ENCODE measurements at places on chromosomes 2 and 18.

GRCh38 chr2:111106706-111107105, 14.0 kb upstream of the BCL2L11 start:
- DNase-seq: no peak

- DNase-seq: no peak
These were observed 163.7 kb upstream of the PXDN start for GRCh38 chr2:1907849-1908533.

- no peak for DNase-seq
These were observed 86.5 kb upstream of the DTNA start for GRCh38 chr18:34623557-34623956.

DNA sequence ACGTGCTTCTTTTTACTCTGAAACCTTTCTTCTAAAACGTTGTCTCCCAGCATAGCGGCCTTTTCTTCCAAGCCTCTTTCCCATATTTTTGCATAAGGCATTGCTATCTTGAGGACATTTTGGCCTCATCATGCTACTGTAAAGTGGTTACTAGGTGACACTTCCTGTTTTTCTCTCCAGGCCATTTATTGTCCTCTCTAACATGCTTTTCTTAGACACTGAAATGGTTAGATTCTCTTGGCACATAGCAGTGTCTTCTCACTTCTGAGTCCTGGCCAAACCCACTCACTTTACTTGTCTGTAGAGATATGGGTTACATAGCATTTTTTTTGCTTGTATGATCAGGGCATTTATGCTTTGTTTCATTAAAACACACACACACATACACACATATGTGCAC, 50.1 kb upstream of the KCNH7 start:
- no peak for DNase-seq

GRCh38 chr18:9905401-9905922, 8.4 kb upstream of the VAPA start:
- no peak for DNase-seq

GRCh38 chr2:105843476-105844374, 99.0 kb downstream of the NCK2 start:
- DNase-seq: no peak

DNA sequence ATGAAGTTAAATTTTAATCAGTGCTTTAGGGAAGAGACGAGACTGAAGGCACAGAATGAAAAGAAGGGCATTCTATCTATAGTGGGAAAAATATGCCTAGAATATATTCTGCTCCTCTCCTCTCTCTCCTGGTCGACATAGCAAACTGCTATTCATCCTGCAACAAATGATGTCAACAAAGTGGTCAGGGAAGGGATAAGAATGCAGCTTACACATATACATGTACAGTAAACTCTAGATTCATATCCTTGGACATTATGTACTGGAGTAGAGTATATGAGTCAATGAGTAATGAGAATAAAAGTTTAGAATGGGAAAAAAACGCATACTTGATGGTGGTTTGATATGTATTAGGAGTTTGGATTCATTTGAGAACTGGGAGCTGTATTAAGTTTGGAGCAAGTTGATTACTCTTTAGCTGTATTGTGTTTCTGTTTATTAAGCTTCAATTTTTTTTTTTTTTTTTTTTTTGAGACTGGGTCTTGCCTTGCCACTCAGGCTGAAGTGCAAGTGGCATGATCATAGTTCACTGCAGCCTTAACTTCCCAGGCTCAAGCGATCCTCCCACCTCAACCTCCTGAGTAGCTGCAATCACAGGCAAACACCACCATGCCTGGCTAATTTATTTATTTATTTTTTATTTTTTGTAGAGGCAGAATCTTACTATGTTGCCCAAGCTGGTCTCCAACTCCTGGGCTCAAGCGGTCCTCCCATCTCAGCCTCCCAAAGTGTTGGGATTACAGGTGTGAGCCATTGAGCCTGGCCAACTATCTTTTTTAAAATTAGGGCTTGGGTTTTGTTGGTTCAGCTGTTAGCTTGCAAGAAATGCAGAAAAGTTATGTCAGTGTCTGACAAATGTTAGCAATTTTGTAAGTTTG, 53.8 kb downstream of the STAT1 start:
- no peak for DNase-seq

DNA sequence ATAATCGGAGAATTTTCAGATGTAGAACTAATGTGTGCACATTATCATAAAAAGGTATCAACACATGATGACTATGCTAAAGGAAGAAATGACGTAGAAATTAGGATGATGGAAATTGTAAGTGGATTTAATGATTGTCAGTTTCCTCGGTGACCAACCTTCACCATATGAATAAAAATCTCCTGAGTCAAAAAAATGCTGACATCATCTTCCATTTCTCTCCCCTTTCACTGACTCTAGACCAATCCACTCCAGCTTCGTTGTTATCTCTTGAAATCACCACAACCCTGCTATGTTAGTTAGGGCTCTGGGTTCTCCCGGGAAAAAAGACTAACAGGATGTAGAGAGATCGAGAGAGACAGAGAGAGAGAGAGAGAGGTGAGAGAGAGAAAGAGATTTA, 204.8 kb upstream of the KYNU start:
- no peak for DNase-seq

DNA sequence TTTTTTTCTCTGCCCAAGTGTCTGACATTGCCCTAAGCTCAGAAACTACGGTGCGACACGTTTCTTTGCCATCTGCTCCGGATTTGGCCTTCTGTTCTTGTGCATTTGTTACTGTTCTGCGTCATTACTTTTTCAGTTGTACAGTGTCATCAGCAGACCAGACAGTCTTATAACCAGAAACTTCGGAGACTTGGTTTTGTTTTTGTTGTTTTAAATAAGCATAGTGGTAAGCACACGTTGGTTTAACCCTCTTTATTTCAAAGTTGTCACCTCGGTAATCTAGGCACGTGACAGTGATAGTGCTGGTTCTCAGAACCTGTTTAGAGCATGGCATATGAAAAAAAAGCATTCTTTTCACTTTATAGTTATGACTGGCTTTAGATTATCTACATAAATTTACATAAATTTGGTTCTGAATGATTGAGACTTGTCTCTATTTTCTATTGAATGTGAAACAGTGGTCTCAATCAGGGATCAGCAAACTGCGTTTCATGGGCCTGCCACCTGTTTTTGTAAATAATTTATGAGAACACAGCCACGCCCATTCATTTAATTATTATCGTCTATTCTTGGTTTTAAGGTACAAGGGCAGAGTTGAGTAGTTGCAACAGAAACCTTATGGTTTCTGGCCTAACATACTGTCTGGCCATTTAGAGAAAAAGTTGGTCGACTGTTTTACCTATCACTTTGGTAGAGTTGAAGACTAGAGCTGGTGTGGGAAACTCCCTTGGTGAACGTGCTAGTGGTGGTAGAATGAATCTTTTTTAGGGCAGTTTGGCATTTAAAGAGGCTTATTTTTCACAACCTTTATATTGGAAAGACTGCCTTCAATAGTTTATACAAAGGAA, 106.5 kb downstream of the ZNF532 start:
- DNase-seq: no peak
